ENCODE measurements at places on chromosomes 2 and 18.

- DNase-seq: no peak
Measured at GRCh38 chr18:54100920-54101470, 123.5 kb downstream of the MBD2 start.

DNA sequence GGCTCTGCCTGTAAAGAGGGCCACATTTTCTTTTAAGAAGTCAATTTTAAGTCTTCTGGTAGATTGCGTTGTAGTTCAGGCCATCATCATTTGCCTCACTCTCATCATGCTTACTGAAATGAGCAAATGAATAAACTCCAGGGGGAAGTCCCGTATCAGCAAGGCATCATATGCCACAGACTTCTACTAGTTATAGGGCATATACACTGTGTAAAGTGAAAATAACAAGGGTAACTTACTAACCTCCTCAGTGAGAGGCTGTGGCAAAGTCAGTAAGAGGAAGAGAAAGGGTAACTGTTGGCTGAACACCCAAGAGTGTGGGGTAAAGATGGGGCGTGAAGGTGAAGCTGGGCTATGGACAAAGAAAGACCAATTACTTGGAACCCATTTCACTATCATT lies 456.2 kb downstream of the SPAG16 start:
- no peak for DNase-seq

GRCh38 chr2:54610700-54611099 lies 112.8 kb upstream of the EML6 start:
- no peak for DNase-seq

GRCh38 chr2:209592106-209592505 lies 168.3 kb downstream of the MAP2 start:
- DNase-seq: no peak

GRCh38 chr18:54790109-54790508 lies 38.2 kb upstream of the RAB27B start:
- DNase-seq: no peak

- no peak for DNase-seq
Measured at GRCh38 chr18:63149302-63149587, 170.3 kb downstream of the BCL2 start.

DNA sequence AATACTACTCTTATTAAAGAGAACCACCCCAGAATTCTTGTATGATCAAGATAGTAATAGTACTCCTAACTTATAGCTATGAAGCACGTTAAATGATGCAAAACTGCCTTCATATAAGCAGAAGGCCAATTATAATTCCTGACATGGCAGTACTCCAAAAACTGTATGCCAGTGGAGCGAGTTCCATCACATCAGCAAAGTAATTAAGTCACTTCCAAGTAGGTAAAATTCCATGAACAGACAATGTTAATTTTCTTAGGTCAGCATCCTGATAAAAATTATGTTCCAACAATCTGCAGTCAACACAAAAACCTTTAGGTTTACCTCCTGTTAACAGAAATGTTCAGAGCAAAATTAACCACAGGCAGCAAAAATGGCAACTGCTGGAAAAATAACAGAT lies 136.7 kb downstream of the CDH2 start:
- DNase-seq: no peak

GRCh38 chr2:222076973-222077690 lies 221.7 kb downstream of the PAX3 start:
- DNase-seq: no peak

- no peak for DNase-seq
Measured at GRCh38 chr2:68877079-68877772, 6.0 kb upstream of the BMP10 start.

DNA sequence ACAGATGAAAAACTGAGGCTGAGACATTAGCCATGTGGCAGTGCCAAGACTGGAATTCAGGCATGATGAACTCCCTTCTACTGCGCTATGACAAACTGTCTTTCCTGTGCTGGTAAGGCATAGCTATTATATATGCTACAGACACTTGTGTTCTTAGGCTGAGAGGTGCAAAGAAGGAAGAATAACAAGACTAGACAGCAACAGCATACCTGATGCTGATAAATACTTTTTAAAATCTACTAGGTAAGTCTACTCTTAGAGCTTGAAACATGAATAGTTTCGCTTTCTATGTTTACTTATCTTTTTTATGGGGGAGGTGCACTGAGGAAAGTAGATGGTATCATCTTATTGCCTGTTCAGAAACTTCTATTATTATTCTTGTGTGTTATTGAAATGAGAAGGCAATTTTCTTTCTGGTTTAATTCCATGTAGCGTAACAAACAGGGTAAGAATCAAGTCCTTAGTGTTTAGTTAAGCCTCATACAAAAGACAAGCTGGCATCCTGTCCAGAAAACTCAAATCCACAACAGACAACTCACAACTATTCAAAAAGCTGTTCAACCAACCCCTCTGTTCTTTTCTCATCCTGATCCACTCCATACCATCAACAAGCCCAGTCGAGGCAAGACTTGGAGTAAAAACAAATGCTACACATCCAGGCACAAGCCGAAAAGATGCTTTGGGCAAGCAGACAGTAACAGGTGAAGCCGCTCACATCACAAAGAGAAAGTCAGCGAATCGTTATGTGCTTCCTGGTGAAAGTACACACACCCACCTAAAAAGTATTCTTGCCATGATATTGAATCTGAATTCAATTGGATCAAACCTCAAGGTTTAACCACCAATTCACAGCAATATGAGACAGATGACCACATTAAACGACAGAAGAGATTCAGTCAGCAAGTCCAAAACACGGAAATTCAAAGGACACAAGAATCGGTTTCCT lies 1.5 kb downstream of the TTC32 start:
- no peak for DNase-seq

DNA sequence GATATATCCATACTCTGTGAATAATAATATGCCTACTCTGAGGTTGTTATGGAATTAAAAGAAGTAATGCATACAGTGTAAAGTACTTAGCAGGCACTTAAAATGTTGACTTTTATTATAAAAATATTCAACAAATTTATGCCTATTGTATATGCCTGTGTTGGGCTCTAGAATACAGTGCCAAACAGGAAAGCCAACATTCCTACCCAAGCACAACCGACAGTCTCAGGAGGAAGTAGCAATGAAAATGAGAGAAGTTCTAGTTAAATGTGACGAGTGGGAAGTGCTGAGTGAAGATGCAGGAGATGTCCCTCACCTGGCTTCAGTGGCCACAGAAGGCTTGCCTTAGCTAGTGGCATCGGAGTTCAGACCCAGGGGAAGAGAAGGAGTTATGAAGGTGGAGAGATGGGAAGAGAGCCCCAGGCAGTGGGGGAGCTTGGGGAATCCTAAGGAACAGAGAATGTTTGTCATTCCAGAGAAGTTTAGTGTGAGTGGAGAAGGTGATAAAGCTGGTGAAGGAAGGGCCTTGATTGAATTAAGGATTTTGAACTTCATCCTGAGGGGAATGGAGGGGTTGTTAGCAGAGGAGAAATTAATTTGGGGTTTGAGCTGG lies 105.4 kb upstream of the CNGA3 start:
- DNase-seq: no peak

GRCh38 chr18:59990121-59990823 lies 90.5 kb downstream of the PMAIP1 start:
- no peak for DNase-seq

Data from GM18507 (cell line).